ENCODE measurements at places on chromosomes 2 and 18.

DNA sequence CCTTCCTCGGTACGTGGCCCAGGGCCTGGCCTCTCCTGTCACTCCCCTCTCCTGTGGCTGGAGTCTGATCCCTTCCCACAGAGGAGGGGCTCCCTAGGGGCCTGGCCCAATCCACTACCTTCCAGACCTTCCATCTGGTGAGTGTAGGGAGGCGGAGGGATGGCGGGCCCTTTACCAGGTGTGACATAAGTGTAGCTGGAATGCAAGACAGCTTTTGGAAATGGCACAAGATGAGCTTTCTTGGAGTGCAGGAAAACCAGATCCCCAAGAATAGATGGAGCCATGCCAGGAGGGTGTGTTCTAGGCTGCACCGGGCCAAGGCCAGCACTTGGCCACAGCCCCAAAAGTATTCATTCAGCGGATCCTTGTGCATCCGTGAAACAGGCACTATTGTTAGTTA lies 30.1 kb downstream of the IGFBP5 start:
- no peak for DNase-seq

DNA sequence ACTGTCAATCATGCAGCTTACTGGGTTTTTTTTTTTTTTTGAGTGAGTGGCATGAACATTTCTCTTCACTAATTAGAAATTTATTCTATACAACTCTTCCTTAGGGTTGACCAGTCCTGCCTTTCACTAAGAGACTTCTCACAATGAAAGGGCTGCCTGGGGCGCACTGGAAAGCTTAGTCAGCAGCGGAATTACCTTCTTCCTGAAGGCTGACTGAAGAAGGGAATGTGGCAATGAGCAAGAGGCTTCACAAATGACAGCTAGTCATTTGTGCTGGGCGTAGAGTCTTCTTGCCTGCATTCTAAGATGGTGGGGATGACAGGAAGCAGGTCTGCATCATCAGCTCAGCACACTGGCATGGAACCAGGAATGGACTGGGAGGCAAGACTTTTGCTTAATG lies 15.6 kb upstream of the SCN3A start:
- DNase-seq = no peak

DNA sequence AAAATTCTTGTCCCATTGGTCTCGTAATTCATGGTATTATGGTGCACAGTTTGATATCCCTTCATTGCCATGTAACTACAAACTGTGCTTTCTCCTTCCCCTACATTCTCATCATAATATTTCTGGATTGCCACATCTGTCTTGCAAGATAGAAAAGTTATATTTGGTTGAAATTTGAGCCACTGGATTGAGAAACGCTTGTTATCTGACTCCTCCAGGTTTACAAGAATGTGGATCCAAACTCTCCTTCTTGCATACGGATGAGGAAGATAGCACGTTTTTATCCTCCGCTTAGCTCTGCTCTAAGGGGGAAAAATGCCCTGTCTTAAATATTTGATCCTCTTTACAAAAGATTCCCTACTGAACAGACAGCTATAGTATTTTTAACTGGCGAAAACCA lies 438.2 kb downstream of the TSN start:
- DNase-seq = no peak

DNA sequence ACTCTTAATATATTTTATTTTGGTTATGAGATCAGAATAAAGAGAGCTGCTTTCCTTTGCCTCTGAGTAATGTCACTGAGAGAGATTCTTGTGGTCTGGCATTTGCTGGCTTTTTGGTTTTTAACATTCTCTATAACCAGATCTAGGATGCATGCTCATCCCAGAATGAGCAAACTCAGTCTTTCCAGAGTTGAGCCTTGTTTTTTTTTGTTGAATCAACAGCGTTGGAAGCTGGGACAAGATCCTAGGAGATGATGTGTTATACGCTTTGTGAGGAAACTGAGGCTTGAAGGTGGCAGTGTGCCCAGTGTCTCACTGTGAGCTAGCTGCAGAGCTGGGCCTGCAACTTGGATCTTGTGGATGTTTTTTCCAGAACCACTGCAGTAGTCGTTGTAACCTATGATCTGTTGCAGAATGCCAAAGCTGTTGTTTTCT lies 19.5 kb downstream of the MYO1B start:
- DNase-seq = no peak

- no peak for DNase-seq
Observed at GRCh38 chr2:229350117-229350805, 79.2 kb upstream of the PID1 start.

- no peak for DNase-seq
Observed at GRCh38 chr2:230661072-230661957, 51.3 kb upstream of the CAB39 start.

- no peak for DNase-seq
Observed at GRCh38 chr2:27209621-27210401, 2.0 kb upstream of the ATRAID start.

- DNase-seq = no peak
Observed at GRCh38 chr2:54030396-54030741, 59.6 kb upstream of the PSME4 start.

DNA sequence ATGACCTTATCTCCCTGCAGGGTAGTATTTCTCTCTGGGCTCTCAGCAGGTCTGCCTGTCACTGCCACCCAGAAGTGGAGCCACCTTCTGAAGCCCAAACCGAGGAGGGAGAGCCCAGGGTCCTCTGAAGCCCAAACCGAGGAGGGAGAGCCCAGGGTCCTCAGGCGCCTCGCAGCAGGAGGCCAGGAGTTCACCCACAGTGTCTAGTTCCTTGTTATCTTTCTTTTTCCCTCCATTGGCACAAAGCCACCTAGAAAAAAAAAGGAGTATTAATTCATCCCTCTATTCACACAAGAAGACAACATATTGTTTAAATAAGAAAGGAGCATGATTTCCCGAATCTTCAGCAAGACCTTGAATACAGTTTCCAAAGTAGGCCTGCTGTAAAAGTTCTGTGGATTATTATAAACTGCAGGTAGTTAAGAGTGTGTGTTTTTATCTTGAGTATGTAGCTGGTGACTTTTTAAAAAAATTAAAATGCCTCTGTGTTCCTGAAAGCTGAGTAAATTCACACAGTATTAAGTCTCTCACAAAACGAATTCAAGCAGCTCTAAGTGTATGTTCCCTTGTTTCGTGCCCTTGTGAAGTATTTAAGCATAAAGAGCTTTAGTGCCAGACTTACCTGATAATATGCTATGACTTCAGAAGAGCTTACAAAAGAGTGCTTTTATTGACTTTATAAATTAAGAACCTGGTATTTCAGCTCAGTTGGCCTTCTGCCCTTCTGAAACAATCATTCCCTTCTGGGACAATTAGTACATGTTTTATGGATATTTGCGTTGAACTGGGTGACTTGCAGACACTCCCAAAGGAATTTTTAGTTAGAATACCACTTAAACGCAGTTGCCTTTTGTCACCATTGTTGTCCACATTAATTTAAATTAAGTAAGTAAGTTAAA lies 11.7 kb upstream of the GRHL1 start:
- no peak for DNase-seq

DNA sequence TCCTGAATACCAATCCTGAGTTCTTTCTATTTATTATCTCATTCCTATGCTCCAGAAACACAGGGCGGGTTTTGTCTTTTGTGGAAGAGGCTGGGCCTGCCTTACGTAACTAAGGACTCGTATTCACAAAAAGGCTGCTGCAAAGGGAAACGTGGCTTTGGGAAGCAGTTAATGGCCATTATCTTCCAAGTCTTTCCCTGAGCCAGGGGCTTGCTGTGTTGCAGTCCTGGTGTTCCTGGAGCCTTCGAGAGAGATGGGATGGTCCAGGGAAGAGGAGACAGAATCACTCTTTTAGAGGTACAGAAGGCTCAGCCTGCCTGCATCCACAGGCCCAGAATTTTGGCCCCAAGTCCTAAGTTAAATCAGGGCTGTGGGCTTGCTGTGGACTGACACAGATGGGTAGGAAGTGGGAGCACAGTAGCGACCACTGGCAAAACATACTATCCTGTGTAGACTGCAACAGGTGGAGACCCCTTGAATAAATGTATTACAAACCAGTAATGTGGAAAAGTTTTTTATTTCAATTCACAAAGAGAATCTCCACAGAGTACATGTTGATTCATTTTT lies 139.4 kb upstream of the ST6GAL2 start:
- no peak for DNase-seq

GRCh38 chr2:227423656-227424499 lies 36.1 kb upstream of the SCYGR1 start:
- no peak for DNase-seq

DNA sequence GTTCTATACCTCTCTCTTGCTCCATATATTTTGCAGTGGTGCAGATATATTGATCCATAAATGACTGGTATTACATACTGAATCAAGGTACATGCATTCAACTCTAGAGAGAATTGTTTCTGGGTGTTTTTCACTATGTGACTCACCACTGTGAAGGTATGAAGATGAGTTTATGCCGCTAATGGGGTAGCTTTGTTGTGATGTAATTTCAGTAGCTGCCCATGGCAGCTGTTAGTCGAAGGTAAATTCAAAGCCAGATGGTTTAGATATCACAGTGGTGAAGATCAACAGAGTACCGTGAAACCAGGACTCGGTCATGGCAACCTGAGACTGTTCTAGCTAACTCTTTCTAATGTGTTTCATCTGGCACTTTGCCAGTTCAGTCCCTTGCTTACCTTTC lies 50.4 kb downstream of the PKP4 start:
- no peak for DNase-seq

DNA sequence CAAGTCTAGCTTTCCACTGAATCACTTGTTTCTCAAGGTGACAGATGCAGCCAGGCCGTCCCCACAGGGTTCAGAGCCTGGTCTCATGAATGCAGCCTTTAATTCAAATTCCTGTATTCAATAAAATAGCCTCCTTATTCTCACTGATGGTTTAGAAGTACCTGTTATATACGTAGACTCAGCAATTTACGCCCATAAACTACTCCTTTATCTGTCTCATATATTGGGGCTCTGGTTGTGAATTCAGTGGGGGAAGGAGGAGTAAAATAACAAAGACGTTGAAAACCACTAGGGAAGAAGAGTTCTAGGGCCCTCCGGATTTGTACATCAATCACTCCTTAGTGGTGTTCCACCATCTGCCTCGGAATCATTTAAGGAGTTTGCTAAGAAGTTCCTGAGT lies 1.7 kb downstream of the OBSL1 start:
- DNase-seq = no peak

- no peak for DNase-seq
Observed at GRCh38 chr2:1981421-1981820, 237.1 kb upstream of the PXDN start.

GRCh38 chr2:216004697-216005283 lies 8.6 kb downstream of the MREG start:
- DNase-seq = no peak

GRCh38 chr2:136225950-136226835 lies 108.2 kb upstream of the CXCR4 start:
- DNase-seq = no peak

- no peak for DNase-seq
Observed at GRCh38 chr2:71952572-71953188, 195.0 kb downstream of the CYP26B1 start.

DNA sequence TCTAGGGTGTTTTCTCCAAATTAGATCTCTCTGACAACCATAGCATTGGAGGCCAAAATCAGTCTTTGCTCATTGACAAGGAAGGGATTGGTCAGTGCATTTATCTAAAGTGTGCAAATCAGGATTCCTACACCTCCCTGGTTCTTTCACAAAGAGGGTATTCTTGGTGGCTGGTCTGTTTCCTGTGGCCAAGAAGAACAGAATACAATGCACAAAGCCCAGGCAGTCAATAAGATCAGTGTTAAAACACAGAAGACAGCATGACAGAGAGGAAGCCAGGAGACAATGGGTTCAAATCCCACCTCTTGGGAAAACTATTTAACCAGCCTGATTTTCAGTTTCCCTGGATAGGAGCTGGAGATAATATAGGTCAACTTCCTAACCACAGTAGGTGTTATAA lies 46.1 kb upstream of the THOC1 start:
- DNase-seq = no peak

- no peak for DNase-seq
Observed at GRCh38 chr2:116988303-116988702, 826.2 kb upstream of the DDX18 start.

GRCh38 chr2:148653437-148653836 lies 8.9 kb downstream of the EPC2 start:
- no peak for DNase-seq

GRCh38 chr2:200482194-200482593 lies 27.7 kb downstream of the KCTD18 start:
- no peak for DNase-seq

DNA sequence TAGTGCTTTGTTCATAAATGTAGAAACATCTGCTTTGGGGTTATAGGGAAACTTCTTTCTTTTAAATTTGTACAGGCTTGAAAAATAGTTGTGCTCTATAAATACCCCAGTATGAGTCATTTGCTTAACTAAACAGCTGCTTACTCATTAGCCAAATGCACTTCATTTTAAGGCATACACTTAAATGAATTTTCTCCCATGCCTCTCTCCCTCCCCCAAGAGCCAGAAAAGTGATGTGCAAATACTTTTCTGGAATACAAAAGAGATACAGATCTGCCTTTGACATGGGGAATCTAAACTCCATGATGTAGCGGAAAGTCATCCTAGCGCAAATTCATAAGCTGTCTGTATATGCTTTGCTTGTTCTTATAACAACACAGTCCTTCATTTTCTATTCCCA lies 469.4 kb downstream of the DLGAP1 start:
- DNase-seq = no peak

DNA sequence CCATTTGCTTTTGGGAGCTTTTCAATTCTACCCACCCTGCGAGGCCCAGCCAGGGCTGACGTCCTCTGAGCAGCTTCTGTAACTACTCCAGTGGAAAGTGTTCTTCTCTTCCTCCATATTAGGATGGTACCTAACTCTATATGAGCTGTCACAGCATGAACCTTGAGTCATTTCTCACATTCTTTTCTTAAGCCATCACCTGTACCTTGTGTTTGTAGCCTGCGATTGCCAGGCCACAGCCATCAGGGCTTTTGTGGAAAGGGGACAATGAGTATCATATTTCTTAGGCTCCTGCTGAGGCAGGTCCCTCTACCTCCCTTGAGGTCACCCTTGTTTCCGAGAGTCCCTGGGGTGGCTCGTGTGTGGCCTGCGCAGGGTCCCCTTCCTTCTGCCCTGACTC lies 144.5 kb upstream of the DLX2 start:
- no peak for DNase-seq
